ENCODE measurements at places on chromosomes 4 and X.

GRCh38 chrX:55451990-55452832, at the start of gene MAGEH1:
TSS of gene MAGEH1 (plus strand) at chrX:55452127. CDS start at chrX:55452375, 248 bp downstream.
- peak; percentile 73 for DNase-seq

- no peak for DNase-seq
Observed at GRCh38 chr4:92551616-92552015, 247.8 kb downstream of the GRID2 start.

- DNase-seq: no peak
Observed at GRCh38 chr4:148052448-148052847, 320.6 kb downstream of the ARHGAP10 start.

DNA sequence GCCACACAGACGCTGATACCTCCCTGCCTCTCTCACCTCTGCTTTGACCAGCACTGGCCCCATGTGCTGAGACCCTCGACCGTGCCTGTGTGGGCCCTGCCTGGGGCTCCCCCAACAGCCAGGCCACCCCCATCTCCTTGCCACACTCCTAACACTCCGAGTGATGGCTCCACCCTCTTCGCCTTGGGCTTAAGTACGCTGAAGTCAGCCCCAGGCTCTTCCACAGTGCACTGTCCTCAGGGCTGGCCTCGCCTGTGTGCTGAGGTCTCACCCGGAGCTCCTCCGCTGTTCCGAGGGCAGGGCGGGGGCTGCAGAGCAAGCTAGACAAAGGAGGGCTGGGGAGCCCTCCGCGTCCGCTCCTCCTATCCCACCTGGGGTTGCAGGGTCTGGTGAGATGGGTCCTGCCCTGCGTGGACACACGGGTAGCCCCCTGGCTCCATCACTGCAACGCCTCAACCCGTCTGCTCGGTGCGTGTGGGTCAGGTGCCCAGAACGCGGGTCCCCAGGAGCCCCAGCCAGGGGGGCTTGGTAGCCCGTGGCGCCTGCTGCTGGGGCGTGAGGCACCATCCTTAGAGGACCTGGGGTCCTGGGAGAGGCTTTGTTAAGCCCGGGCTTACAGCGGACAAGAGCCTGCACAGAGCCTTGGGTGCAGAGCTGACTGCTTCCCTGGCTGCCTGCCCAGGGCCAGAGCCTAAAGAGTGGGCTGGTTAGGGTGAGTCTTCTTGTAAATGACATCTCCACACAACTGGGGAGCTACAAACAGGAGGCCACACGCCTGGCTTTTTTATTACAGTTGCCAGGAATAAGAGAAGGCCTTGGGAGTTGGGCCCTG, 42.6 kb upstream of the NKX1-1 start:
- DNase-seq: no peak

GRCh38 chr4:987624-988513, 1.0 kb downstream of the IDUA start:
- no peak for DNase-seq

- DNase-seq: no peak
Observed at GRCh38 chrX:151688695-151689094, 6.6 kb upstream of the PRRG3 start.

DNA sequence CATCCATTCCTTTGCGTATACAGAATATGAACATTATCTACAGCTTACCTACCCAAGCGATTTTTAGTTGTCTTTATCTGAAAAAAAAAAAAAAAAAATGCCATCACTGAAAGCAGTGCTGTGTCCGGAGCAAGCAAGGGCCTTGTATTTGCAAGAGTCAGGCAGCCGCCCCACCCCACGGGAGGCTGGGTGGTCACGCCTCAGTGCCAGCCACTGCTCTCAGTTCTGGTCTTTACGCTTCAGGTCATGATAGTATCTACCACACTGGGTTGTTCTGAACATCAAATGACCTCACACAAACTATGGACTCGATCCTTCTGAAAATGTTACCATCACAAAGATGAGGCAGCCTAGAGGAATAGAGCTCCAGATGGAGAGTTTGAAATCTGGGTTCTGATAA, 62.7 kb upstream of the HELT start:
- no peak for DNase-seq

- DNase-seq: no peak
Observed at GRCh38 chrX:99973572-99974226, 436.4 kb downstream of the PCDH19 start.

GRCh38 chr4:16056681-16057385, 27.0 kb downstream of the PROM1 start:
- DNase-seq: no peak

GRCh38 chr4:29081234-29081955, 1638.8 kb upstream of the PCDH7 start:
- DNase-seq: no peak

GRCh38 chr4:18869166-18869565, 847.6 kb upstream of the LCORL start:
- DNase-seq: no peak

DNA sequence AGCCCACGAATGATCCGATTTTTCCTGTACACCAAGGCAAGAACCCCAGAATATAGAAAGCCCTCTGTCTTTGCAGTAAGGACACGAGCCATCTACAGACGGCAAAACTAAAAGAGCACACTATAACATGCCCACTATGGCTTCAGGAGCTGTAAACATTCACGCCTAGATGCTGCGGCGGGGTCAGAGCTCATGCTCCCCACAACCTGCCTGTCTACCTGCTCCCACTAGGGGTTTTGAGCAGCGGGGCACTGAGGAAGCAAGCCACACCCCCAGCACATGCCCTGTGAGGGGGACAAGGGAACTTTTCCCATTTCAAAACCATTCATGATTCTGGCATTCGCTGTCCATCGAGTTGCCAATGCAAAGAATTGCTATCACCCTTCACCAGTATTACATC, 144.8 kb downstream of the PAPSS1 start:
- DNase-seq: no peak

DNA sequence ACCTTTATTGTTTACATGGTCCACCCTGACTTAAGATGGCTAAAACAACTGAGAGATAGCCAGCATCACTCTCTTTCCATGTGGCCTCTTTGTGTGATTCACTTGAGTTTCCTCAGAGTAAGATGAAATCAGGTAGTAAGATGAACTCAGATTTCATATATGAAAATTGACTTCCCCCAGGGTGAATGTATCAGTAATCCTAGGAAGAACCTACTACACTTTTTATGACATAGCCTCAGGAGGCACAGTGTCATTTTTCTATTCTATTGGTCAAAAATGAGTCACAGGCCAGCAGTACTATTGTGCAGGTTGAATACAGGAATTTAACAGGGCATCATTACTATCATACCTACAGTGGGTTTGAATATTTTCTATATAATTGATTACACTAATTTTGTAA, 14.6 kb upstream of the SULT1E1 start:
- no peak for DNase-seq

- DNase-seq: no peak
Observed at GRCh38 chr4:2330091-2331042, 68.5 kb upstream of the MXD4 start.

- DNase-seq: no peak
Observed at GRCh38 chr4:119299741-119300100, 22.2 kb downstream of the FABP2 start.

DNA sequence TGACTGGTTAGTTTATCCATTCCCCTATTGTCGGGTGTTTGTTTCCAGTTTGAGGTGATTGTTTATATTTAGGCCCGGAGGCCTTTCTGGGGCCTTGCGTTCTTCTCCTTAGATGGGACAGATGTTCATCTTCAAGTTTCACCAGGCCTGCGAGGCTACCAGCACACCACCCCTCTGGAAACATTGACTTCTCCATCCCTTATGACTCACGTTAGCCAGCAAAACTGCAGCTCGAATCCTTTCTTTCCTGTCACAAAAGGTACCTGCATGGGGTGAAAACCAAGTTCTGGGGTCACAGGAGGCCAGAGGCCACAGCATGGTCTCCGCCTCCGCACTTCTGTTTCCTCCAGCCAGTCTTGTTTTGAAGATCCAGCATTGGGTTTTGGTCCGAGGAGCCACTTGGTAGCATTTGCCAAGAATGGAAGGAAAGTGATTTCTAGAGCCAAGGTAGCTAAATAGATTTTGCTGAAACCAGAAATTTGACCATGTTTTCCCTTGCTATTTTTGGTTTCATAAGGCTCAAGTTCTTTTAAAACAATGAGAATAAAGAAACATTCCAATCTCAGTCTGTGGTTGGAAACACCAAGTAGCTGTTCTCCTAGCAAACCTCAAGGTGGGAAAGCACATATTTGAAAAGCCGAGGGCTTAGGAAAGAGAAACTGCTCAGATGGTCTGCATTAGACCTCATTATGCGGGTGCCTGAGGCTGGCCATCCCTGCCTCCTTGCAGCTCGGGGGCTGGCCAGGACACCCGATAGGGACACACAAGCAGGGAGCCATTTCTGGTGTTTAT, 5.6 kb downstream of the NYX start:
- no peak for DNase-seq

- DNase-seq: no peak
Observed at GRCh38 chr4:70670332-70671014, 4.2 kb upstream of the JCHAIN start.

DNA sequence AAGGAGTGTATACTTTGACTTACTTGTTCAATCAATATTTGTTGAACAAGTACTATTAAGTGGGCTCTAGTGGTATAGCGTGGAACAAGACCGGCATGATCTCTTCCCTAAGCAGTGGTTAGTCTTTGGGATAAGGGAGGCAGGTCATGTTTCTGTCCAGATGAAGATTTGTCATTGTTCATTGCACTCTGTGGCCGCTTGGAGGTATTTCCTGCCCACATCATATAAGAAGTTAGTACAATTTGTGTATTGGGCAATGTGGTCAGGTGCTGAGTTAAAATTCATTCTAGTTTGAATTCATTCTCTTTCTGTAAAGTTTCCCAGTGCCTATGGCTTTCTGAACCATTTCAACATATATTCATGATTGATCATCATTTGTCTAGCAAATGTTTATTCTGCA, 101.1 kb upstream of the SHISA3 start:
- DNase-seq: no peak

GRCh38 chr4:102439236-102439614, 61.9 kb upstream of the NFKB1 start:
- DNase-seq: no peak

DNA sequence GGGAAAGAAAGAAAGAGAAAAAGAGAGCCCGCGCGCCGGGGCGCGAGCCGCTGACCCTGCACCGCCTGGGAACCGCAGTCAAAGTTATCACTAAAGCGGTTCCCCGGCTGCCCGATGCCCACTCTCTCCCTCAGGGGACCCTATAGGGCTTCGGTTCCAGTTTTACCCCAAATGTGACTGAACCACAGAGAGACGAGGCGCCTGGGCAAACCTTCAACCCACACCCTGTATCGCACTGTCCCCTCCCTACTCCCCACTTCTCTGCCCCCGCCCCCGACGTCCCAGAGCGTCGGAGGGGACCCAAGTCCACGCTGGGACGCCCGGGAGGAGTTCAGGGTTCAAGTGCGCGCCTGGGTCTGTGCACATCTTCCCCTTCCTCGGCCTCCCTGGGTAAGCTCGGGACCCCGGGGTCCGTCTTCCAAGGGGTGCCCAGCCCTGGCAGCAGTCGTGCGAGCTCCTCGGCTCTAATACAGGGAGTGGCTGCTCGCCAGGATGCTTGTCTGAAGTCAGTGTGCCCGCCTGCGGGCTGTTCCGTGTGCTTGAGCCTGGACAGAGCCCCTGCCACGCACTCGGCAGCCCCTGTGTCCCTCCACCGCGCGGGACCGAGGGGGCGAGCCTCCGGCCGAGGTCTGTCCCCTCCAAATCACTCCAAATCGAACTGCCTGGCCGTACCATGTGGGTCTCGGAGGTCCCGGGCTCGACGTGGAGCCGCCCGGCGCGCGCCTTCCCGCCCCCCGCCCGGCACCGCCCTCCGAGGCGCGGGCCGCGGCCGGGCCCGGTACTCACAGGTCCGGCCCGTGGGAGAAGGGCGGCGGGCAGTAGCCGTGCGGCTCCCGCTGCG, 960 bp downstream of the TRPC3 start:
- DNase-seq: no peak

DNA sequence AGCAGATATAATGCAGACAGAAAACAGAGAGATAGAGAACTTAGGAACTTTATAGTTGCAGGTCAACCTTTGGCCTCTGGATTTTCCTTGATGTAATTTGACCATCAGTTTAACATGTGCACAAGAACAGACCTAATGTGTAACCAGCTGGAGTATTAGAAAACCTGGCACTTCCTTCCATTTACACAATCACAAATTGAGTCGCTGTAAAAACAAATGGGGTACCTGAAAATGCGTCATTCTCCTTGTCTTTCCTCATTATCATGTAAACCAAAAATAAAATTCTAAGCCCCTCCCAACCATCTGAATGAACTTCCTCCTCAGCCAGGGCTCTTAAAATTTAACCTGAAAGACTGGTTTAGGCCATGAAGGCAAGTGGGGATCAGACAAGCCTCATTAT, 358.4 kb upstream of the MAGEB16 start:
- DNase-seq: no peak

Data from liver (tissue), 10 donors.